ENCODE measurements at places on chromosomes 7 and 10.
A peak's percentile ranks its signal among the peaks of the same experiment; 100 is the strongest.

GRCh38 chr7:70492625-70493024 is 639.3 kb upstream of the GALNT17 start:
- no peak for DNase-seq

DNA sequence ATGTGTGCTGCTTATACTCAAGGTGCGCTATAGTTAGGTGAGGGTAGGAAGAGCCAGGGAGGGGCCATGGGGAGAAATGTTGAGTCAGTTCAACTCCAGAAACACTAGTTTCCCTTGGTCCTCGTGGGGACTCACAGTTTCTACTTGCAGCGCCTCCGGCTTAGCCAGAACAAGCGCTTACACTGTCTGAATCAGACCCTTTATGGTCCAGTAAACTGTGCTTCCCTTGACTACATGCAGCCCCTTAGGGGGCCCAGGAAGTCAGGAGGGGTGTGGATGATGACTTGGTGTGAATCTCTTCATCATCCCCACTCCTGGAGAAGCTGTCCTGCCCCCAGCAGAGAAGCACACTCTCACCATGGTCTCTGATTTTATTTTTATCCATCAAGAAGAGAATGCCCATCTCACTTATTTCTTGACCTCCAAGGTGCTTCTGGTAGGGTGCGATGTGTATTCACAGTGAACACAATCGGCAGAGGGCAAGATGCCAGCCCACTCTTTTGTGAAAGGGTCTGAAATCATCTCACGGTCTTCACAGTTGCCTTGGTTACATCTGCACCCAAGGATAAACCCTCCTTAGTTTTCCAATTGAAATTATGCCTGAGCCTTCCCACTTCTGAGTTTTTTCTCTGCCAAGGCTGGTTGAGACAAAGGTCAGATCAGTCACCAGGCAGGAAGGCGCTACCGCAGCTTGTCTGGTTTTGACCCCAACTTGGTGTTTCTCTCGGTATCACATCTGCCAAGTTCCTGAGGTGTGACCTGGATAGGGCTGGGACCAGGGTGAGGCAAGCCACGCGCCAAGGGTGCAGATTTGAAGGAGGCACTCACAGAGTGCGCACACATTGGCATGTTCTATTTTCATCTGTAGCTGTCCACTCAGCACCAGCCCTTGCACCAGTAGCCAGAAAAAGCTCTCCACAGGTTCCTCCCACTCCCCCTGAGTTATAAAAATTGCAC is 62.7 kb upstream of the LRRC4 start:
- no peak for DNase-seq

DNA sequence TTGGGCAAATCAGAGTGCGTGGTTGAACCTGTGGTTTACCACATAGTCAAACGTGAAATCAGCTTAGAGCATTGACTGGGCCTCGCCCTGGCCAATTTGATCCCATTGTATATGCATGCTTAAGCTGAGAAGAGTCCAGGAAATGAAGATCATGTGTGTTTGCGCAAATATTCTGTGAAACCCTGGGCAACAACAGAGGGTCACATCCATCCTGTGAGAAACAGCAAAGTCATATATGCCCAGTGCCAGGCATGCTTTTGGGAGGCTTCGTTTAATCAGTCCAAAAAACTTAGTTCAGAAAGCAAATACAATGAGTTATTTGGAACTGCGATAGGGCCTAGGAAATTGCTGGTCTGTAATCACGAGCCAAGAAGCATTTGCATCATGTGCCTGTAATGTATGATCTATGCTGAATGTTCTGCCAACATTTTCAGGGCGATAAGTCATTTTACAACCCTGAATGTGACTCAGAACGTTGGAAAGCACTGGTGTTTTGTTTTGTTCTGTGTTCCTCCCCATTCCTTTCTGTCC is 412.1 kb upstream of the CELF2 start:
- no peak for DNase-seq

GRCh38 chr7:123355576-123356190 is 155.9 kb upstream of the SLC13A1 start:
- no peak for DNase-seq

GRCh38 chr10:101441541-101442455 is 87.8 kb downstream of the BTRC start:
- DNase-seq = no peak

GRCh38 chr10:6409971-6410643 is 170.0 kb downstream of the PRKCQ start:
- DNase-seq = peak; percentile 16

- DNase-seq = no peak
Observed at GRCh38 chr7:136167991-136168390, 190.8 kb upstream of the MTPN start.

DNA sequence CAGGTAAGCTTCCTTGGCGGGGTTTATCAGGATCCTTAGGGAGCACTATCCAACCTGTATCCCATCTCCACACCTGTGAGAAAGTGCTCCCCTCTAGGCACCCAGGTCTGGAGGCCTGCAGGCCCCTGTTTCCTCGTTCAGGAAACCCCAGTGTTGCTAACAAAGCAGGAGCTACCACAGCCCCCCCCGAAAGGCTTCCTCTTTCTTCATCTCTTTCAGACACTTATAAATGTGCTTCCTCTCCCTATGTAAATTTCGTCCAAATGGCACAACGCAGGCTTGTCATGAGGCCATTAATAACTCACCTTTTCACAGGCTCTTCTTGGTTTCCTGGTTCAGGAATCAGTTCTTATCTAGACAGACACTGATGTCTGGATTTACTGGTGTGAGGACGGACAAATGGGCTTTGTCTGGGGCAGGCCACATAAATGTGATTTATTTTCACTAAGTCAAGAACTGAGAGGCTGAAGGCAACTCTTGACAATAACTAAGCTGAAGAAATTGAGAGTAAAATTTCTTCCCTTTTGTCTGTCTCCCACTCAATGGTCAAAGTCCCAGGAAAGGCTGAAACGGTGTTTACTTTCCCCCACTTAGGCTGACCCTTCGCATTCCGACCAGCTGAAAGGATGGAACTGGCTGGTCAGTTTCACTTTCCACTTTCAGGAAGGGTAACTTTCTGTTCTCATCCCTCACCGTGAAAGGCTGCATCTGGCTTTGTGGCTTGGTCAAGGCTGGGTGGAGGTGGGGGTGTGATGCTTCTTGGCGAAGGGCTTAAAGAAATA is 46.8 kb downstream of the PIK3AP1 start:
- no peak for DNase-seq

GRCh38 chr7:37311355-37311754 is 137.3 kb downstream of the ELMO1 start:
- DNase-seq = no peak

GRCh38 chr7:88363249-88363648 is 56.6 kb upstream of the STEAP4 start:
- no peak for DNase-seq

- DNase-seq = no peak
Observed at GRCh38 chr7:91835826-91836368, 44.6 kb downstream of the MTERF1 start.

- no peak for DNase-seq
Observed at GRCh38 chr7:131683536-131684125, 127.2 kb upstream of the PODXL start.

DNA sequence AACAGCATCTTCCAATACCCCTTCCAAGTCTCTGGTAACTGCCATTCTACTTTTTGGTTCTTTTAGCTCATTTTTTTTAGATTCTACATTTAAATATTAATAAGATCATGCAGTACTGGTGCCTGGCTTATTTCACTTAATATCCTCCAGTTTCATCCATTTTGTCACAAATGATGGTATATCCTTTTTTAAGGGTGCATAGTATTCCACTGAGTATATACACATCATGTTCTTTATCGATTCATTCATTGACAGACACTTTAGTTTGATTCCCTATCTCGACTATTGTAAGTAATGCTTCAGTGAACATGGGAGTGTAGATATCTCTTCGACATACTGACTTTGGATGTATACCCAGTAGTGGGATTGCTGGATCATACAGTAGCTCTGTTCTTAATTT is 89.7 kb downstream of the CCDC3 start:
- DNase-seq = no peak

DNA sequence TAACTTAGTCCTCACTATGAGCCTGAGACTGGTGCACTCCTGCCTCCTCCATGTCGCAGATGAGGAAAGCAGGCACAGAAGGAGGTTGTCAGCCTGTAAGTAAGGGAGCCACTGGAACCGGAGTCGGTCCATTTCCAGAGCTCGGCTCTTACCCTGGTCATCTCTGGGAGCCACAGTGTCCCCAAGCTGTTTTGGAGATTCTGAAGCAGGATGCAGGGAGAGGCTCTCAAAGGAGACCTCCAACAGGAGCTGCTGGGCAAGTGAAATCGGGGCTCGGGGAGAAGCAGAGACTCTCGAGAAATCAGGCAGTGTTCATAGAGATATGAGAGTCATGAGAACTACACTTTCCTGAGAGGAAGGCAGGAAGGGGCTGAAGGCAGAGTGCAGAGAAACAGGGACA is 39.0 kb downstream of the VSTM4 start:
- no peak for DNase-seq

DNA sequence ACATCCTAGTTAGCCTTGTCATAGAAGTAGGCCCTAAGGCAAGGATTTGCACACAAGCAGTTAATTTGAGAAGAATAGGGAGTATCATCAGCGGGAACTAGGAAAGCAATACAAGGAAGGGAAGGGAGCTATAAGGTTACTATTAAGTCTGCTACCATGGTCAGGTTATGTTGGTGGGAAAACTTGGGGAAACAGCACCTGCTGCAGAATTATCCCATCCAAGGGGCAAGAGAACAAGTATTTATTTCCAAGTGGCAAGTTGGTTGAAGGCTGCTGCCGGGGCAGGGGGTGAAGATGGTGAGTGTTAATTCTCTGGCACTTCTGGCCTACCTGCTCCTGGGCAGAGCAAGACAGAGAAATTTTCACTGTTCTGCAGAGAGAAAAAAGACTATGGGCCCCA is 55.0 kb downstream of the CAV1 start:
- no peak for DNase-seq

DNA sequence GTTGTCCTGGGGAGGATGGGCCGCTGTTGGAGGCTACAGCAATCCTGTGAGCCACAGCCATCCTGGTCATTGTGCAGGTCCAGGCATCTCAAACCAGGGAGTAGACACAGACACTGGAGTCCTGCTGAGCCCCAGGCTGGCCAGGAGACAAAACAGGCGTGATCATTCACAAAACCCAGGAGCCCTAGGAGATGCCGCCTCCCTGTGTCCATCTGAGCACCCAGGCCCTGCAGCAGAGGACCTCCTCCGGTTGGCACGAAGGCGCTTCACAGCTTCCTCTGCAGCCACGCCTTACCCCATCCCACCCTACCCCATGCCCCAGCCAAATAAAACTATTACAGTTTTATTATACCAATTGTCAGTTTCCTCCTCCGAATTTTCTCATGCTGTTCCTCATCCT is 183.6 kb downstream of the PLXNA4 start:
- DNase-seq = no peak

GRCh38 chr7:27600247-27600646 is 62.4 kb downstream of the HIBADH start:
- DNase-seq = no peak

DNA sequence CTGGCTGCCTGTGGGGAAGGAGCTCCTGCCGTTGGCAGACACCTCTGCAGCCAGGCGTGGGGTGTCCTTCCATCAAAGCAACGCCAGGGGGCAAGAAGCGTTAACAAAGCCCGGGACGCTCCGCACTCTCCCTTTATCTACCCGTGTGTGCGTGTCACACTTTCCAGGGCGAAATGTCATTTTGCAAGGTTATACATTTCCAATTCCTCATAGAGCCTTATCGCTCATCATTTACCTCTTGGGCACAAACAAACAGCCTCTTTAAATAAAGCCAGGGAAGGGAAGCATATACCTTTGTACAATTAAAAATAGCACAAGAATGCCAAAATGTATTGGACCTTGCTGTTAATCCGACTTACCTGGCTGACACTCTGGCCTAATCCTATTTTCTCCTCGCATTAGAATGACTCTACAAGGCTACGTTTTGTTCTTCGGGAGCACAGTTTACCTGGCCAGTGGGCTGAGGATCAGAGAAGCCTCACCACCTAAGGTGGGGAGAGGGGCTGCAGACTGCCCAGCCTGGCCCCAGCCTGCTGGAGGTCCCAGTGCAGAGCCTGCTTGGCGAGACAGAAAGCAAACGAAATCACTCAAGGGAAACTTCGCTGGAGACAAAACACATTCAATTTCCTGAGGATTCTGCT is 77.6 kb upstream of the EN2 start:
- DNase-seq = peak; percentile 48

GRCh38 chr7:113816639-113817038 is 102.2 kb downstream of the PPP1R3A start:
- DNase-seq = no peak

GRCh38 chr7:25619381-25619780 is 391.1 kb upstream of the NPVF start:
- DNase-seq = no peak

- DNase-seq = no peak
Observed at GRCh38 chr7:80583901-80584300, 54.5 kb upstream of the CD36 start.

DNA sequence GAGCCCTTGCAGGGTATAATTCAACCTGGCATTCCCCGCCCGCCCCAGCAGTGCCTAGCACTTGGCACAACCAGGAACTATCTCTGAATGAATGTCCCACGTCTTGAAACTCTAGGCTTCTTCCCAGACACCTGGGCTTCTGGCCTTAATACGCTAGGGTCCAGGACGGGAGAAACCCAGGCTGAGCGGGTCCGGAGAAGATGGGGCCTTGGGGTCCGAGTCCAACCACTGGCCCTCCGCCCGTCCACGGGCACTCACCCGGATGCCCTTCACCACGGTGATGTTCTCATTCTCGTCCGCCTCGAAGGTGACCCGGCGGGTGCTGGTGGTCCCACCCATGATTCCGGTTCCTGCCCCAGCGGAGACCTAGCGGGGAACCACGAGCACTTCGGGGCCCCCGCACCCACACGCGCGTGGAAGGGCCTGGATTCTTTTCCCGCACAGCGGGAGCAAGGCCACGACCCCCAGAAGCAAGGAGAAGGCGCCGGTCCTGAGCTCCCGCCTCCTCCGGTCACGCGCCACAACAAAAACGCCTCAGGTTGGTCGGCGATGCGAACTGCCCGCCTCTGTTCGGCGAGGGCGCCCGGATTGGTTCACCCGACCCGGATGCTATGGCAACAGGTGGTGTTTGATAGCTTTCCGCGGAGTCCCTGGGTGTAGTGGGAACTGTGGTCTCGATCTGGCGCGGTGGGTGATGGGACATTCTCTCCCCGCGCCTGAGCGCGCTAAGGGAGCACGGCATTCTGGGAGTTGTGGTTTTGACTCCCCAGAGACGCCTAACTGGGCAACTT is at the start of gene CHCHD3:
Gene CHCHD3, minus strand, starts transcription at position 492 of the 791 bp plus-strand sequence. Its CDS starts 153 bp downstream, at position 339.
- DNase-seq = peak; percentile 94

DNA sequence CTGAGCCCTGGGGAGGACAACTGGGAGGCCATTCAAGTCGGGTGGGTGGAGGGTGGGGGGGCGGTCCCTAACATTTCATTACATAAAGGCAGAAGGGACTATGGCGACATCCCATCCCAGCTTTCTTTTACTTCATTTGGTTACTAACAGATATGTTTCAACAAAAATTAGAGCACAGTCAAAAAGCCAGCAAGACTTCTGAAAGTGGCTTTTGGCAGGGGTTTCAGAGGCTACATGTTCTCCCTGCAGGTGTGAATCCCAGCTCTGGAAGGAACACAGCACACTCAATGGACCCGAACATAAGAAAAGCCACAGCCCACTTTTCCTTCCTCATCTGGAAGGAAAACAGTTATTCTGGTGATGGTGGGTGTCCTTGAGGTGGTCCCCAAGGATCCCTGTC is 7.1 kb downstream of the FAM171A1 start:
- no peak for DNase-seq

All from activated T-cell treated with anti-CD3 and anti-CD28 coated beads for 1 hour (primary cell).